Vagina (tissue), 2 donors: ENCODE measurements at places on chromosomes 6 and 20. TPM values are rescaled to one million over a fixed set of nuclear protein-coding genes. Genes with fewer than 3 reads are reported as not detected.

- no peak overlapping the region for H3K27ac ChIP-seq
- no peak for DNase-seq
- H3K4me3 ChIP-seq: no peak overlapping the region
- no peaks in the 10 kb centered on the region for H3K27me3 ChIP-seq
- H3K4me1 ChIP-seq: no peaks in the 10 kb centered on the region
Measured at GRCh38 chr6:28729501-28730402, 194.0 kb downstream of the TRIM27 start.

GRCh38 chr6:48067148-48067712, 43.8 kb downstream of the PTCHD4 start:
- peaks cover 21% of the 10 kb centered on the region for H3K4me1 ChIP-seq
- H3K4me3 ChIP-seq: no peak overlapping the region
- DNase-seq: no peak
- H3K36me3 ChIP-seq: no peaks in the 10 kb centered on the region
- no peaks in the 10 kb centered on the region for H3K27me3 ChIP-seq
- no peak overlapping the region for H3K27ac ChIP-seq

DNA sequence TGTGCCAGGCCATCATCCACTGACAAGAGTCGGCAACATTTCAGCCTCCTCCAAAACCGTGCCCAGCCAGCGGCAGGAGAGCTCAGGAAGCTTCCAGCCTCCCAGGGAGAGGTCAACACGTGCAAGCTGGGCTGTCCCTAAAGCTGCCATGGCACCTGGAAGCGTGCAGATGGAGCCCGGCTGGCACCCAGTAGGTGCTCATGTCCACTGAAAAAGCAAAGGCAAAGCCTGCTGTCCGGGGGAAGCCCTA, 14.4 kb upstream of the TLDC2 start:
- no peaks in the 10 kb centered on the region for H3K27me3 ChIP-seq
- H3K27ac ChIP-seq: peak overlapping the region; percentile 97
- DNase-seq: no peak
- H3K36me3 ChIP-seq: no peaks in the 10 kb centered on the region

DNA sequence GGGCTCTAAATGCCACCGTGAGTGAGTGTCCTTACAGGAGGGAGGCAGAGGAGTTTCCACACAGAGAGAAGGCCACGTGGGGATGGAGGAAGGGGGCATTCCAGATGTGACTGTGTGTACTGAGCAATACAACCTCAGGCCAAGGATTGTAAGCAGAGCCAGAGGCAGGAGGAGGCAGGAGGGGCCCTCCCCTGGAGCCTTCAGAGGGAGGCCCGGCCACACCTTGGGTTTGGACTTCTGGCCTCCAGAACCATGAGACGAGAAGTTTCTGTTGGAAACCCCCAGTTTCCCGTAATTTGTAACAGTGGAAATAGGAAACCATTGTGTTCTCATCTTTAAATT, 9.3 kb upstream of the KIF25 start:
- no peak for DNase-seq
- no peaks in the 10 kb centered on the region for H3K27me3 ChIP-seq
- H3K4me3 ChIP-seq: no peak overlapping the region
- no peaks in the 10 kb centered on the region for H3K4me1 ChIP-seq
- no peaks in the 10 kb centered on the region for H3K36me3 ChIP-seq
- no peak overlapping the region for H3K27ac ChIP-seq

DNA sequence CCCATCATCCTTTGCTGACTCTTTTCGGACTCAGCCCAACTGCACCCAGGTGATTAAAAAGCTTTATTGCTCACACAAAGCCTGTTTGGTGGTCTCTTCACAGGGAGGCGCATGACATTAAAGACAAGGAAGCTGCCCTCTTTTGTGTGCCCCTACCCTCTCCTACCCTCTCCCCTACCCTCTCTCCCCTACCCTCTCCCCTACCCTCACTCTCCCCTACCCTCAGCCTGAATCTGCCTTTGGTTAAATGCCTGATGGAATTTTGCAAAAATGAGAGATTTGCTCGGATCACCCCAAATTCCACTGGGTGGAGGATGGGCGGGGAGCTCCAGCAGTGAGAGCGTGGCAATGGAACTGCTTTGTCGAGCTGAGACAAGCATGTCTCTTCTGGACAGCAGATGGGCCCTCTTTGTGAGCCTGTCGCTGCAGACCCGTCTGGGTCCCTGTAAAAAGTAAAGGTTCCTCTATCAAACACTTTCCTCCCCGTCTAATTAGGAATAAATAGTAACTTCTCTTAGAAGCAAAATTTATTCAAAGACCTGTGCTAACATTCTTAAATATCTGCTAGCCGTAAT, 76.4 kb upstream of the MLN start:
- no peaks in the 10 kb centered on the region for H3K27me3 ChIP-seq
- no peak for DNase-seq
- no peak overlapping the region for H3K27ac ChIP-seq
- H3K4me3 ChIP-seq: no peak overlapping the region
- H3K4me1 ChIP-seq: peaks cover 9% of the 10 kb centered on the region

- H3K27ac ChIP-seq: peak overlapping the region; percentile 92
- H3K27me3 ChIP-seq: no peaks in the 10 kb centered on the region
- H3K4me1 ChIP-seq: peaks cover 45% of the 10 kb centered on the region
- no peak for DNase-seq
- peak overlapping the region; percentile 97 for H3K4me3 ChIP-seq
Measured at GRCh38 chr20:32819992-32820697, 391 bp downstream of the MAPRE1 start.

DNA sequence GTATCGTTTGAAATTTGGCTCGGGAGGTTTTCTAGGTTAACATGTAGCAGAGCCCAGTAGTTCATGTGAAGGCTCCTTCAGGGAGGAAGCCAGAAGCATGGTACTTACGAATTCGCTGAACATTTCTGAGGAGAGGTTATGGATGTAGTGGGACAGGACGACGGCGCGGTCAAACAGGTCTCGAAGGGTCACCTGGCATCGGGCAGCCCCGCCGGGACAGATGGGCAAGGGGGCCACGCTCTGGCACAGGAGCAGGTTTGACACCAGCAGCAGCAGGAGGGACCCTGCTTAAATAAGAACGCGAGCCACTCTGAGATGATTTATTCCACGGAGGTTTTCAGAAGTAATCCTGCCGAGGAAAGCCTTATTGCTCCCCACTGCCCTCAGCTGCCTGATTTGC, 2.5 kb downstream of the PRL start:
- no peak for DNase-seq
- H3K4me1 ChIP-seq: no peaks in the 10 kb centered on the region
- H3K36me3 ChIP-seq: no peaks in the 10 kb centered on the region

DNA sequence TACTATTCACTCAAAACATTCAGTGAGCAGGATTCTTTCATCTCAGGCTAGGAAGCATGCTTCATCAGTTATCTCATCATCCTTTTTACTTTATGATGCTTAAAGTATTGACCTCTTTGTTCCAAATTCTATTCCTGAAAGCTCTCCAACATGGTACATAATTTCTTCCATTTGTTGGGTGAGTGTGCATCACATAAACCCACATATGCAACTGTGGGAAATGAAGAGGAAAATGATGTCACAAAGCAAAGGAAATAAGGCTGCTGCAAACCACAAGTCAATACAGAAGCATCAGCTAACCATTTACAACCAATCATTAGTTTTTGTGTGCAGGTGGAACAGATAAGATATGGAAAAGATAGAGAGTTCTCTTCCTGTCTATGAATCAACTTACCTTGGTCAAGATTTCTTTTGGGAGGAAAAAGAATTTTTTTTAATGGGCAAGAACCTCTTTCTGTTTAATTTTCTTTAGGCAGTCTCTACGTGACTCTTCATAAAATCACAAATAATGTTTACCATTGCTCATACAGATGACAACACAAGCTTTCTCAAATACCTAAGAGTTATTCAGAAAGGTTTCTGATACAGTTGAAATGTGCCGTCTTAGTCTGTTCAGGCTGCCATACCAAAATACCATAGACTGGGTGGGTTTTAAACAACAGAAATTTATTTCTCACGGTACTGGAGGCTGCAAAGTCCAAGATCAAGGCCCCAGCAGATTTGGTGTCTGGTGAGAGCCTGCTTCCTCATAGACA, 259.9 kb downstream of the ADGRG6 start:
- no peaks in the 10 kb centered on the region for H3K36me3 ChIP-seq
- H3K4me1 ChIP-seq: no peaks in the 10 kb centered on the region
- no peak overlapping the region for H3K4me3 ChIP-seq
- H3K27ac ChIP-seq: no peak overlapping the region
- no peaks in the 10 kb centered on the region for H3K27me3 ChIP-seq

GRCh38 chr20:46199198-46199597, 81.1 kb downstream of the CD40 start:
- H3K27me3 ChIP-seq: no peaks in the 10 kb centered on the region
- H3K36me3 ChIP-seq: no peaks in the 10 kb centered on the region
- peaks cover 11% of the 10 kb centered on the region for H3K4me1 ChIP-seq
- H3K4me3 ChIP-seq: no peak overlapping the region
- no peak overlapping the region for H3K27ac ChIP-seq

- no peak overlapping the region for H3K4me3 ChIP-seq
- no peak overlapping the region for H3K27ac ChIP-seq
- no peaks in the 10 kb centered on the region for H3K27me3 ChIP-seq
- no peak for DNase-seq
Measured at GRCh38 chr20:47345214-47345613, 11.3 kb downstream of the ZMYND8 start.

DNA sequence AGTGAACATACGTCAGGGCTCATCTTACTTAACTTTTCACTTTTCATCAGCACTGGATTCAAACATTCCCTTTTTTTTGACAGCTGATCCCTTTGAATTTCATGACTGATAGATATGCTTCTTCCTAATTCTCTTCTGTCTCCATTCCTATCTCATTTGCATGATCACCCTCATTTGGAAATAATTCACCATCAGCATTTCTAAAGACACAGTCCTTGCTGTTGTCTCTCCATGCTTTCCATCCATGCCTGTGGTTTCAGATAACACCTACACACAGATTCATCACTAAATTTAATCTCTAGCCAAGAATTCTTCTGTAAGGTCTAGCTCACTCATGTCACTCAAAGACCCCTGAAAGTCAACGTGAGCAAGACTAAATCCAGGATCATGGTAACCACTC, 228.4 kb upstream of the BTBD3 start:
- H3K4me1 ChIP-seq: peaks cover 14% of the 10 kb centered on the region
- no peak for DNase-seq

DNA sequence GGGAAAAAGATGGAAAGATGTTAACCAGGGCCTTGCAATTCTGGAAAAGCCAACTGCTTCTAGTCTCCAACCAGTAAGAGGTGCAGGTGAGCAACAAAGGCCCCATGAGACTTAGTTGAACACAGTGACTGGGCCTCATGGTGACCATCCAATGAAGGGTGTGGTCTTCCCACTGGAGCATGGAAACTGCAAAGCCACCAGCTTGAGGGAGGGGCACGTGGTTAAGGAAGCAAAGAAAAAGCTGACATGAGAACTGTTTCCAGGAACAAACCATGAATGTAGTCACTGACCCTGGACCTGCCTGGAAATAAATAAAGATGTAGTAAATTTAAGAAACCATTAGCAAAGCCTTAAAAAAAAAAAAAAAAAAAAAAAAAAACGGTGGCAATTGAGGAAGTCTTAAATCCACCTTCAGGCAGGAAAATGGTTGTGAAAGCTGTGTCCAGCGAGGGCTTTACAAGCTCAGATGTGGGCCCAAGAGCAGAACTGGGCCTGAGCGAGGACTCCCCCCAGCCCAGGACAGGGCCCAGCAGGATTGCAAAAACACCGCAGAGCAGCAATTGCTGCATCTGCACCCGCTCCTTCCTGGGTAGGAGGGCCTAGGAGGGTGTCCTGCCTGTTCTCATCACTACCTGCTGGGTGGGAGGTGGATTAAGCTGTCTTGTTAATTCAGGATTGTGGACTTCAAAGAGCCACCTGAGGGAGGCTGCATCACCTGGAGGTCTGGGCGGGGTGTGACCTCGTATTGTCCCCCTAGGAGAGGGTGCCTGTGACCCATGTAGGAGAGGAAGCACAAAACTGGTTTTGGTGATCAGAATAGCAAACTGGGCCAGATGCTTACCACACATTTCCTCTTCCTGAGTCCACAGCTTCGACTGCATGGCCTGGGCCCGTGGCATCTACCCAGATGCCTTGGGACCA, 10.3 kb downstream of the GFRA4 start:
- H3K4me3 ChIP-seq: no peak overlapping the region
- H3K4me1 ChIP-seq: no peaks in the 10 kb centered on the region
- H3K27me3 ChIP-seq: no peaks in the 10 kb centered on the region

- H3K4me3 ChIP-seq: no peak overlapping the region
- no peaks in the 10 kb centered on the region for H3K27me3 ChIP-seq
- no peak for DNase-seq
- no peaks in the 10 kb centered on the region for H3K36me3 ChIP-seq
- no peak overlapping the region for H3K27ac ChIP-seq
Measured at GRCh38 chr20:4217349-4217841, 202.0 kb upstream of the RNF24 start.

GRCh38 chr6:150347845-150348244, 21.0 kb upstream of the IYD start:
- H3K36me3 ChIP-seq: no peaks in the 10 kb centered on the region
- no peak overlapping the region for H3K27ac ChIP-seq
- DNase-seq: no peak
- H3K4me3 ChIP-seq: no peak overlapping the region

DNA sequence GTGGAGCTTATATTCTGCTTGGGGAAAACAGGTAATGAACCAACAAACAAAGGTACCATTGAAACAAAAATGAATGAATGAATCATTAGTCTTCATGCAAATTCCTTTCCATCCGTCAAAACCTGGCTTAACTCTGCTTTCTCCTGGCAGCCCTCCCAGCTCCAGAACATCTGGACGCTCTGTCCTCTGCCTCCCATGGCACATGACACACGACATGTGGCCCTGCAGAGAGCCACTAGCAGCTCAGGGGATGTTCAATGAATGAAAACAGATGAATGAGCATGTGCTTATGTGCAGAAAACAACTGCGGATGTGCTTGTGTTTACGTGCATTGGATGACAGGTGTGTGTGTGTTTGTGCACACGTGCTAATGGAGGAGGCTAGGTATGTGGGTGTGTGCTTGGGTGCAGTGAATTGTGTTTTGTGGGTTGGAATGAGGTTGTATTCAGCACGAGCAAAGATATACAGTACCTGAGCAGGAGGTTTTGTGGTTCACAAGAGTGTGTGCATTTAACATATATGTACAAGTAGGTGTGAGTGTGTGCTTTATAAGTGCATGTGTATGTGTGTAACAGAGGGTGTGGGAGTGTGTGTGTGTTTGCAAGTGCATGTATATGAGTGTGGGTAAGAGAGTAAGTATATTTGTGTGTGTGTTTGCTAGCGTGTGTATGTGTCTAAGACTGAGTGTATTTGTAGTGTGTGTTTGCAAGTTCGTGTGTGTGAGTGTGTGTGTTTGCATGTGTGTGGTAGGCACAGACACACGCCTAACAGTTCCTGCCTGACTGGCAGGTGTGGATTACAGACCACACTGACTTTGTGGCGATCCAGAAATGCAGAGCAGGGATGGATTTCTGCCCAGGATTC, 374.1 kb upstream of the SULF2 start:
- no peak overlapping the region for H3K27ac ChIP-seq
- H3K4me3 ChIP-seq: no peak overlapping the region
- no peak for DNase-seq
- H3K27me3 ChIP-seq: no peaks in the 10 kb centered on the region
- H3K4me1 ChIP-seq: peaks cover 22% of the 10 kb centered on the region

- no peak overlapping the region for H3K27ac ChIP-seq
- no peak for DNase-seq
- no peaks in the 10 kb centered on the region for H3K36me3 ChIP-seq
- peaks cover 4% of the 10 kb centered on the region for H3K4me1 ChIP-seq
Measured at GRCh38 chr6:1337791-1338190, 25.9 kb downstream of the FOXQ1 start.

- H3K36me3 ChIP-seq: no peaks in the 10 kb centered on the region
- H3K27me3 ChIP-seq: no peaks in the 10 kb centered on the region
- H3K4me1 ChIP-seq: no peaks in the 10 kb centered on the region
- no peak for DNase-seq
Measured at GRCh38 chr6:83378621-83379388, 52.0 kb downstream of the ME1 start.

HCK gene
- total RNA-seq: 10.1 TPM

SLC17A1 gene
- total RNA-seq: not detected

MUCL3 gene
- total RNA-seq: 0.49 TPM

JARID2 gene
- total RNA-seq: 17.9 TPM
